ENCODE measurements at places on chromosomes 7 and 10.

- DNase-seq, result no peak
These were observed 29.3 kb downstream of the DNAJC12 start for GRCh38 chr10:67808704-67809103.

DNA sequence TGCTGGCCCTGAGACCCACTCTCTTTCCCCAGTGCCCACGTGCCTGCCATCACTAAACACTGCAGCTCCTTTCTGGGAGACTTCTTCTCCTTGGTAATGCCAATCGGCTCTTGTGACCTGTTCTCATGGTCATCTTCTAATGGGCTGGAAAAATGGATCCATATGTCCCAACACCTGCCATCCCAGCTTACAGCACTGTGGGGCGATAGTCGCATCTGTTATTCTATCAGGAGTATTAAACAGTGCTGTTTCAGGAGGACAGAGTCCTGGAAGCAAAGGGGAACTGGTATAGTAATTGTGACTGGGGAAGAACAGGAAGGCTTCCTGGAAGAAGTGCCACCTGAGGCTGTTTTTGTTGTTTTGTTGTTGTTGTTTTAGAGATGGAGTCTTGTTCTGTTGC is 411.2 kb downstream of the GLRX3 start:
- no peak for DNase-seq

DNA sequence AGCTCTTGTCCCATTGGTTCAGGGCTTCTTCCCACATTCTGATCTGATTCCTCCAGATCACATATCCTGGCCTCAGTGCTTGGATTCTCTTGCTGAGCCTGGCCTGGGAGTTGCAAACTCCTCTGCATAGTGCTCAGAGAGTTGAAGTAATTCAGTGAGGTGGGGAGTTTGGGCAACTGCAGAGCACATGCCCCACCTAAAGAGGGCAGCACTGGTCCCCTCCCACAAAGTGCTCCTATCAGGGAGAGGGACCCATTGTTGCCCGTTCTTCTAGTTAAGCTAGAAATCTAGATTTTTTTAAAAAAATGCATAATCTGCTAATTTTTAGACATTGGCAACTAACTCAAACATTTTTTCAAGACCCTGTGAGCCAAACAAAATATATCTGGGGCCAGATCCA is 45.1 kb downstream of the CHN2 start:
- DNase-seq, result no peak

DNA sequence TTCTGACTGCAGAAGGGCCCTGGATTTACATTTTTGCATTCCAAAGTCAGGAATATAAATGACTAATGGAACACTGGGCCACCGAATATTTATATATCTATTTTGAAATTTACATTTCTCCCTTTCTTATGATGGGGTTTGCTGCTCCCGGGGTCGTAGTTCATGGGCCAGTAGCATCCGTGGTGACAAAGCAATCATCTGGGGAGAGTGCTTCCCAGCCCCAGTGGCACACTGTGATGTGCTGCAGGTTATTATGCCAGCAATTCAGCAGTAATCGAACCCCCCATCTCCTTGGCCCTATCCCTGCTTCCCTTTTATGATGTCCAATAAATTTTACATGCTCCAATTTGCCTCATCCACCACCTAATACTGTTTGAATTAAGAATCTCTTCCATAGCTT is 837.5 kb downstream of the LRMDA start:
- DNase-seq, result no peak

GRCh38 chr7:136741941-136742340 is 126.5 kb upstream of the CHRM2 start:
- no peak for DNase-seq

- DNase-seq, result no peak
These were observed 161.3 kb downstream of the EGFR start for GRCh38 chr7:55179931-55180682.

DNA sequence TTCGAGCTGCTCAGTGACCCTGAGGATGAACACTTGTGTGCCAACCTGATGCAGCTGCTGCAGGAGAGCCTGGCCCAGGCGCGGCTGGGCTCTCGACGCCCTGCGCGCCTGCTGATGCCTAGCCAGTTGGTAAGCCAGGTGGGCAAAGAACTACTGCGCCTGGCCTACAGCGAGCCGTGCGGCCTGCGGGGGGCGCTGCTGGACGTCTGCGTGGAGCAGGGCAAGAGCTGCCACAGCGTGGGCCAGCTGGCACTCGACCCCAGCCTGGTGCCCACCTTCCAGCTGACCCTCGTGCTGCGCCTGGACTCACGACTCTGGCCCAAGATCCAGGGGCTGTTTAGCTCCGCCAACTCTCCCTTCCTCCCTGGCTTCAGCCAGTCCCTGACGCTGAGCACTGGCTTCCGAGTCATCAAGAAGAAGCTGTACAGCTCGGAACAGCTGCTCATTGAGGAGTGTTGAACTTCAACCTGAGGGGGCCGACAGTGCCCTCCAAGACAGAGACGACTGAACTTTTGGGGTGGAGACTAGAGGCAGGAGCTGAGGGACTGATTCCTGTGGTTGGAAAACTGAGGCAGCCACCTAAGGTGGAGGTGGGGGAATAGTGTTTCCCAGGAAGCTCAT is 1.1 kb downstream of the DDIT4 start:
- no peak for DNase-seq

All from esophagus squamous epithelium (tissue), 5 donors.